SK-N-SH (cell line): ENCODE measurements at places on chromosomes 4 and X.
A peak's percentile ranks its signal among the peaks of the same experiment; 100 is the strongest.

DNA sequence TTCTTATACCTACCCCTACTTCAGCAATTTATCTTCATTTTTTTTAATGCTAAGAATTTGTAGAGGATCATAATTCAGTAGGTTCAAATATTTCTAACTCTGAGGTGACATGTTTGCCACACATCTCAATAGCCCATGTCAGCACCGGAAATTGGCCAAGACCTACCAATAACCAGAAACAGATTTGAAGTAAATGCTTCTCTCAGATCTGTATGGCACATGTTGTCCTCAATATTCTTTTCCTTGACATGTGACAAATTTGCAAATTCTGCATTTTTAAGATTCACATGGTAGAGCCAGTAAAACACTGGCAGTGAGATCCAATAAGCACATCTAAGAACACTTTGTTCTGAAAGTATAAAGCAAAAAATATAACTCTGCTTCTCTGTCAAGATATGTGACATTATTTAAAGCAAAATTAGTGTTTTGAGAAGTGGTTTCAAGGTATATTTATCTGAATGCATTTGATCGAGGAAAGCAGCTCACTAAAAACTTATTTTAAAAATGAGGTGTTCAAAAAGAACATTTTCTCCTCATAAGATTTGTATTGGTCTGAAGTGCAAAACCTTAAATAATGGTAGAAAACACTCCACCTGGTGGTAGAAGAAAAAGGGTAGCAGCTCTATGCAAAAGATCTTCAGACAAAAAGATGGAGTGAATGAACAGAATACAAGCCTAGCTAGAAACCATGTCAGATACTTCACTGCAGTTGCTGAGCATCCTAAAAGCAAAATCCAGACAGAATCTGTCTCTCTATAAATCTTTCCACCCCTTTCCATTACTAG is 513.8 kb upstream of the FAM241A start:
- no peak for DNase-seq

DNA sequence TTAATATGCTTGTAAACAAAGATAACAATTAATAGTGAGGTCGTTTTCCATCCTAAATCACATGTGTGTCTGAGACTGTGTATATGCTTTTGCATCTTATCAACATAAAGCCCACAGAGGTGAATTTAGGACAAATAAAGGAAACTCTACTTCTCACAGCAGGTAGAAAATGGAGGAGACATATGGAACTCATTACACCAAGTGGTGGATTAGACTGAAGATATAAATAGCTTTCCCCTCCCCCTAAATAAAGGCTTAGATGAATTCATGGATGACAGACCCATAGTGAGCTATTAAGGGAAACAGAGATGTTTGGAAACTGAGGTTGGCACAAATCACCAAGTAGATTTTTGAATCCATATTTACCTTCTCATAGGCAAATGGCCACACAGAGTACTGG is 79.7 kb downstream of the GRIA3 start:
- DNase-seq: peak; percentile 6

DNA sequence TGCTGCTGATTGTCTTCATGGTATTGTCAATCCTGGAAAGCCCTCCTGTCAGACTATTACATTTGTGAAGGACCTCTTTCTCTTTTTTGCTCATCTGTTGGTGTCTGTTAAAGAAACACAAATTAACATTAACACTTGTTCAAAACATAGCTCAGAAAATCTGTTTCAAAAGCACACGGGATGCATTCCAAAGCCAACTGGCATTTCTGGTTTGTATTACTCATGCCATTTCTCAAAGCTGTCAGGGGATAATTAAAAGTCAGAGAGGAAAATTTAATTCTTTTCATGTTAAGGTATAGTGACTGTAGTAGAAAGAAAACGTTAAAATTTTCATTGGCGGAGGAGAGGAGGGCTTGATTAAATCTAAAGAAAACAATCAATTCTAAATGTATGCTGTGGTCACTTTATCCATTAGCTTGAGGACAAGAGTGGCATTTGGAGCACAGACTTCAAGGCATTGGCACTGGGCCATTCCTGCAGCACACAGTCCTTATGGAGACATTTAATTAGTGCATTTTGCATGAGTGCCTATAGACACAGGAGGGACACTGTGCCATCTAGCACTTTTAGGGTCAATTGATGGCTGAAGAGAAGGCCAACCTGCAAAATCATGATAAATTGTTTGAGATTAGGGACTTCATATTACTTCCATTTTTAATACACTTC is 21.2 kb upstream of the GLRA2 start:
- no peak for DNase-seq

DNA sequence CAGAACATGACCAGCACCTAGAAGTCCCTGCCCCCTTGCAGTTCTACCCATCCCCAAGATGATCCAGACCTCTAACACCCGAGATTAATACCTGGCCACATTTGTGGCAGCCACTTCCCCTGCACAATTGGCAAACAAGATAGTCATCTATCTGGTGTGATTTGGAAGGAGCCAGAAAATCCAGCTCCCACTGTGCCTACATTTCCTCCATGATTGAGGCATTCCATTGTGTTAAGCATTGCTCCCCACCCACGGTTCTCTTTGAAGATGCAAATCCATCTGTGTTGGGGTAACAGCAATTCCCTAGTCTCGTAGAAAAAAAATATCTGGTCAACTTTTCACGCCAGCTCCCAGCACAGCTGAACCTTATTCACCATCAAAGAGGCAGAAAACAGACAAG is 405.0 kb downstream of the BCOR start:
- DNase-seq: no peak

- DNase-seq: no peak
These were observed 37.9 kb downstream of the SGMS2 start for GRCh38 chr4:107862658-107863057.

GRCh38 chr4:80101071-80101791 is 28.2 kb upstream of the ANTXR2 start:
- no peak for DNase-seq

DNA sequence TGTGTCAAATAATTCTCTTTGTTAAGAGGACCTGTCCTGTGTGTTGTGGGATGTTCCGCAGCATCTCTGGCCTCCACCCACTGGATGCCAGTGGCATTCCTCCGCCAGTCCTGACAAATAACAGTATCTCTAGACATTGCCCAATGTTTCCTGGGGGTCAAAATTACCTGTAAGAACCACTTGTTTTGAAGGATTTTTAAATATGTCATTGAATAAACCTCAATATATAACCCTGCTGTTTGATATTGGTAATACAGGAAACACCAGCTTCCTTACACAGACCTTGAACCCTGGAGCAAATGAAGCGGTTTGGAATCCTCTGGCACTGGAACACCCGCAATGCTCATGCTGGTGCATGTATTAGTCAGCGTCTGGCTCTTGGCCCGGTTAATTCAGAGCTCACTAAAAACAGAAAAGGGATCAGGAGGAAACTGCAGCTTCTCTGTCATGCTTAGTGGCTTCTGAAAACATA is 101.3 kb downstream of the TBL1X start:
- no peak for DNase-seq

- DNase-seq: peak; percentile 12
These were observed 54.4 kb upstream of the GAB1 start for GRCh38 chr4:143282211-143282707.

DNA sequence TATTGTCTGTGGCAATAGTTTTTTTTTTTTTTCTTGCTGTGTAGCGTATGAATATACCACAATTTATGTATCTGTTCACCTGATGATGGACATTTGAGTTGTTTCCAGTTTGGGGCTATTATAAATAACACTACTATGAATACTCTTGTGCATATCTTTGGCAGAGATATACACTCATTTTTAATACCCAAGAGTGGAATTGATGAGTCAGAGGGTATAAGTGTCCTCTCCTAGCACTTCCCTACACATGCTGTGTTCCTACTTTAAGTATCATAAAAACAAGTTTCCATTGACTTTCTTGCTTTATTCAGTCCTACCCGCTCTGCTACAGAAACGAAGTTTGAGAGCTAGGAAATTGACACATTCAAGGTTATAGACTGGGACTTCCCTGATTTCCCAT is 39.8 kb downstream of the XIAP start:
- no peak for DNase-seq

- DNase-seq: no peak
These were observed 18.9 kb upstream of the SMIM10 start for GRCh38 chrX:134971926-134972325.

- DNase-seq: no peak
These were observed 12.7 kb downstream of the RASSF6 start for GRCh38 chr4:73607375-73608033.

DNA sequence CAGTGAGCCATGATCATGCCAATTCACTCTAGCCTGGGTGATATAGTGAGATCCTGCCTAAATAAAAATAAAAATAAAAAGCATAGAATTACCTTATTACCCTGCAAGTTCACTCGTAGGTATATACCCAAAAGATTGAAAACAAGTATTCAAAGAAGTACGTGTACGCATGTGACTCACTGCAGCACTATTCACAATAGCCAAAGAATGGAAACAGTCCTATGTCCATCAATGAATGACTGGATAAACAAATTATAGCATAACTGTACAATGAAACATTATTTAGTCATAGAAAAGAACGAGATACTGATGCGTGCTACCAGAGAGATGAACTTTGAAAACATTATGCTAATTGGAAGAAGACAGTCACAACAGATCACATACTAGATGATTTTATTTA is 204.6 kb upstream of the DIAPH2 start:
- no peak for DNase-seq

GRCh38 chr4:124564121-124564520 is 148.4 kb downstream of the ANKRD50 start:
- no peak for DNase-seq

DNA sequence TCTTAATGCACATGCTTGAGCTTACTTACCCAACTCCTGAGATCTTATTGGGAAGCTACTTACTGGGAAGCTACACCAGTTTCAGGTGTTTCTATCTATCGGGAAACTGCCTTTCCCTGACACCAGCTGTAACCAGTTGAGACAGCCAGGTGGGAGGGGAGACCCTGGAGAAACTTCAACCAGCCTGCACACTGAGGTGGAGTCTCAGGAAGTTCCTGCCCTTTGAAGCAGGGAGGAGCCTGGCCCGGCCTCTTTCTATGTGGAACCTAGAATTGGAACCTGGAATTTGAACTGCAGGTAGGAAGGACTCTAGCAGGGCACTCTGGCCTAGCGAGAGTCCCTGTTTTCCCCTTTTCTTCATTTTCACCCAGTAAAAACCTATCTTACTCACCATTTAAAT is 425.8 kb upstream of the PABPC4L start:
- DNase-seq: no peak

DNA sequence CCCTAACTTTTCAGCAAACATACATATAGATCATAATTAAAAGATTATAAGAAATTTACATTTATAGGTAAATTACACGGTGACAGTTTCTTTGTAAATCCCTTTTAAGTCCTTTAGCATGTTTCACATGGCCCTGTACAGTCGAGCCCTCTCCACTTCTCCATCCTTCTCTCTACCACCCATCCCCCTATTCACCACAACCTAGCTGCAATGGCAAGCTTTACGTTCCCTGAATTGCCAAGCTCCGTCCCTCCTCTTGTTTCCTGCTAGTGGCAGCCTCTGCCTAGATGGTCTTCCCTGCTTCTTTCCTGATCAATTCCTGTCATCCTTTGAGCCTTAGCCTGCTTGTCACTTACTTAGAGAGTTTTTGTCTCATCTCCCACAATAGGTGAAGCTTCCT is 116.2 kb downstream of the TMA16 start:
- no peak for DNase-seq

DNA sequence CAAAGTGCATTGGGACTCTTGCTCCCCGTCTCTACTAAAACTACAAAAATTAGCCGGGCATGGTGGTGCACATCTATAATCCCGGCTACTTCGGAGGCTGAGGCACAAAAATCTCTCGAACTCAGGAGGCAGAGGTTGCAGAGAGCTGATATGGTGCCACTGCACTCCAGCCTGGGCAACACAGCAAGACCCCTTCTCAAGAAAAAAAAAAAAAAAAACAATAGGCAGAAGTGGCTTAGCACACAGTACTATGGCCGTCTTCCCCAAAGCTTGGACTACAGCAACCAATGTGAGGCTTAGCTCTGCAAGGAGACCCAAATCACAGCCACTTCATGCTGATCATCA is 162.8 kb upstream of the PRDX4 start:
- no peak for DNase-seq
